A549 treated with GW870086 at 1 μM for 4 hours (cell line): ENCODE measurements at places on chromosomes 4 and X. TPM values are rescaled to one million over a fixed set of nuclear protein-coding genes. Genes with fewer than 3 reads are reported as not detected.

The PABPC1L2A gene
- total RNA-seq: not detected in 5 replicates

The RAB39B gene
- 0.55 to 0.69 TPM (median 0.60 TPM) in 5 replicates for total RNA-seq

The KIT gene
- not detected in 5 replicates for total RNA-seq

The RXFP1 gene
- total RNA-seq: not detected in 5 replicates
